D721Med (cell line): ENCODE measurements at places on chromosomes 2 and 18.

- no peak for DNase-seq
Observed at GRCh38 chr2:111236025-111236424, 115.3 kb downstream of the BCL2L11 start.

GRCh38 chr2:56260415-56260814, 76.6 kb downstream of the CCDC85A start:
- DNase-seq, result no peak

- DNase-seq, result peak; percentile 71
Observed at GRCh38 chr2:64639691-64640090, 14.0 kb downstream of the SERTAD2 start.

DNA sequence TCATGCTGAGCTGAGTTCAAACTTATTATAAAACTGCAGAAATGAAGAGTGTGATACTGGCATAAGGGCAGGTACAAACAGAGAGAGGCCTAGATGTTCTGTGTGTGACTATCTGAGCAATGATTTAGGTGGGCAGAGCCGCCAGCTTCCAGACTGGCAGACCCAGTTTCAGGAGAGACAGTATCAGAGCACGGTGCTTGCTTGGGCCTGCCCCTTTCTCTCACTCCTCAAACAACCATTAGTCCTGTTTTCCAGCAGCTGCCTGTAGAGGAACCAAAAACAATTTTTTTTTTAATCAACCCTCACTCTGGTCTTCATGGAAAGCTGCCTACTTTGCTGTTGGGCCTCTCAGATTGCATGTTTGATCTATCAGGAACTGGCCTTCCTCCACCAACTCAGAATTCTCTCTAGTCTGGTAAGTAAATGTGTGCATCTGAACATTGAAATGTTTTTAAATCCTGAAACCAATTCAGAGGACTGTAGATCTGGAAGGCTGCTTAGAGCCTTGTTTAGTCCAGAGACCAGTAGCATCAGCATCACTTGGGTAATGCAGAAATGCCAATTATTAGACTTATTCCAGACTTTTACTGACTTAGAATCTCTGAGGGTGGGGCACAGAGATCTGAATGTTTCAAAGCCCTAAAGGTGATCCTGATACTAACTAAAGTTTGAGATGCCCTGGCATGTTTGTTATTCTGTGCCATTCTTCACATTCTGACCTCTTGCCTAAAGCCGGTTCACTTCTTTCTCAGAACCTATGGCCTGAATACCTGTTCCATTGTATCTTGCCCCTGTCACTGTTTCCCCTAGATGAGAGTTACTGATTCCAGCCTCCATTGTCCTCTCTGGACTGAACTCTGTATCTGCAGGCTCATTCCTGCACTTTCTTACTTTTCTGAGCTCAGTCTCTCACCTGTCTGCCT, 24.8 kb upstream of the CRIM1 start:
- no peak for DNase-seq
